Osteoblast (primary cell): ENCODE measurements at places on chromosomes 16 and 17. TPM values are rescaled to one million over a fixed set of nuclear protein-coding genes. Genes with fewer than 3 reads are reported as not detected.

- DNase-seq, result no peak
- no peaks in the 10 kb centered on the region for H3K27me3 ChIP-seq
- no peaks in the 10 kb centered on the region for H3K36me3 ChIP-seq
- H3K27ac ChIP-seq, result no peak overlapping the region
- H3K4me1 ChIP-seq, result peaks cover 10% of the 10 kb centered on the region
Measured at GRCh38 chr17:33233811-33234177, 59.3 kb downstream of the ASIC2 start.

DNA sequence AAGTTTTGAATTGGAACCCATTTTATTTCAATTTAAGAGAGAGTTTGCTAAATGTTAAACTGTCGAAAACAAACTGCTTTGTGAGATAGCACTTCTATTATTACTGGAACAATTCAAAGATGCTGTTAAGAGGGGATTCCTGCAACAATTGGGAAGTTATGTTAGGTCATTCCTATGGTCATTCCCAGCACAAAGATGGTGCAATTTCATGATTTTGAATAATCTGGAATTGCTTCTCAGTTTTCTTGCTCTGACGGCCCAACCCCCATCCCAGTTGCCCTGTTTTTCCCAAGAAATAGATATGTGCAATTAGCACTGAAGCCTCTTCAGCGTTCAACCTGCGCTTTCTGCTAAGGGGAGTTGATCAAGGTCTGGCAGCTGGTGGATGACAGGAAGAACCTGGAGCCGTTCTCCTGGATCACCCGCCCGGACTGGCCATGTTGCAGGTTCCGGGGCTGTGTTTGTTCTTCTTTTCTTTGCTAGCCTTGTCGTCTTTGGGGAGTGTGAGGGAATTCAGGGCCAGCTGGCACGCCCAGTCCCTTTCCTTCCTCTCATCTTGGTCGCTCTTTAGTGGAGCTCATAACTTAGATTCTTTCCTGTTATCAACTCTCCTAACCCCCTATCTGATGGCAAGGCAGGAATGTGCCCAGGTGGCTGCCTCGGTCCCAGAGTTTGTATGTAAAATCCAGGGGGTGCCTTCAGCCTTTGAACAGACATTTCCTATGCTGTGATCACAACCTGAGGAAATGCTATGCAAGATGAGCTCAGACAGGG, 29.0 kb upstream of the IRF8 start:
- DNase-seq, result no peak
- H3K4me3 ChIP-seq, result no peak overlapping the region
- H3K36me3 ChIP-seq, result no peaks in the 10 kb centered on the region
- no peaks in the 10 kb centered on the region for H3K4me1 ChIP-seq
- no peak overlapping the region for H3K27ac ChIP-seq

IGF2BP1 gene
- 0.59 and 1.4 TPM in 2 replicates for total RNA-seq

PLA2G10 gene
- total RNA-seq, result not detected in 2 replicates

ENPP7 gene
- total RNA-seq, result not detected in 2 replicates

- no peak overlapping the region for H3K27ac ChIP-seq
- DNase-seq, result peak; percentile 97
- no peak overlapping the region for H3K4me3 ChIP-seq
- H3K4me1 ChIP-seq, result peaks cover 5% of the 10 kb centered on the region
Measured at GRCh38 chr17:74833501-74834377, 25.9 kb downstream of the GRIN2C start.

ABCA8 gene
- total RNA-seq, result 29.2 and 36.2 TPM in 2 replicates

EMP2 gene
- total RNA-seq, result 31.8 and 35.4 TPM in 2 replicates

ANKRD40CL gene
- total RNA-seq, result 0.36 TPM in 1 of 2 replicates, not detected in the other

GRCh38 chr17:68468788-68469187, 11.5 kb upstream of the WIPI1 start:
- no peaks in the 10 kb centered on the region for H3K27me3 ChIP-seq
- no peaks in the 10 kb centered on the region for H3K36me3 ChIP-seq

CCL14 gene
- not detected in 2 replicates for total RNA-seq

PRKCB gene
- under 0.01 TPM in 2 replicates for total RNA-seq

- DNase-seq, result no peak
- no peak overlapping the region for H3K4me3 ChIP-seq
- peaks cover 27% of the 10 kb centered on the region for H3K4me1 ChIP-seq
- H3K27ac ChIP-seq, result peak overlapping the region; percentile 46
Measured at GRCh38 chr17:66378296-66378695, 75.9 kb downstream of the PRKCA start.

DNA sequence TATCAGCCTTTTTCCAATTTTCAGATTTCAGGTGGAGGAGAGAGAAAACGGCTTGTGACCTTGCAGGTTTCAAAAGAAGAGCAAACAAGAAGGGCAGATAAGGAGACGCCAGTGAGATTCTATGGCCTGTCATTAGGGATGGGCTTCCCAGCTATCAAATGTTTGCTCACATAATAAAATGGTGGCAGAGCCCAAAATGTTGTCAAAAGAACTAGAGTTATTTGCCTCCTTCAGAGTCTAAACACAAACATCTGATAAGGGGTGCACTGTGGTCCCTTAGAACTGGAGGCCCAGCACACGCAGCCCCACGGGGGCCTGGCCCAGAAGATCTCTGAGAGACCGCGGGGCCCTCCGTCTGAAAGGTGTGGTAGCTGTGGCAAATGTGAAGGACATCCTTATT, 46.1 kb upstream of the DDX52 start:
- peaks cover 12% of the 10 kb centered on the region for H3K27me3 ChIP-seq
- DNase-seq, result no peak
- no peak overlapping the region for H3K27ac ChIP-seq
- no peak overlapping the region for H3K4me3 ChIP-seq
- no peaks in the 10 kb centered on the region for H3K36me3 ChIP-seq

MT1H gene
- total RNA-seq, result not detected in 2 replicates

PLSCR3 gene
- 19.4 and 27.9 TPM in 2 replicates for total RNA-seq

DNA sequence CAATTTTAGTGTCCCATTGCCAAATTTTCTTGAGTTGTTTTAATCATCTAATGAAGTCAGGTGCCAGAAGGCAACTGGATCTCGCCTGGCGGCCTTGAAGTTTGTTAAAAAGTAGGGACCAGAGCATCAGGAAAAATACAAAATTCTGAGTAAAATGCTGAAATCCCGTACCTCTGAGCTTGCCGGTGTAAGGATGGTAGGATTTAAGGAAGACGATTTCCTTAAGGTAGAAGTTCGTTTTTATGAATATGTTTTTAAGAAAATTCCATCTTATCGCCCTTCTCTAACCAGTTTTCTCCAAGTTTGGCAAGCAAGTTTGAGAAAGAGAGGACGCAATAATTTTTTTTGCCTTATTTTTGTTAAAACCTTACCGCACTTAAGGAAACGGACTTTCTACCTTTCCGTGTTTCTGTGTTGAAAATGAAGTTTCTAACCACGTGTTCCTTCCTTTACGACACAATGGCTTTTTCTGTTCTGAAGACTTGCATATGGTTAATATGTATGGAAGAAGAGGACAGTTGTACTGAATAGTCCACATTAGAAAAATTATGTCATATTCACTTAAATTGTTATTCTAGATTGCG, 748 bp downstream of the ATF7IP2 start:
- peaks cover 7% of the 10 kb centered on the region for H3K4me1 ChIP-seq
- H3K36me3 ChIP-seq, result peaks cover 3% of the 10 kb centered on the region
- H3K27ac ChIP-seq, result peak overlapping the region; percentile 62
- peak; percentile 35 for DNase-seq
- no peaks in the 10 kb centered on the region for H3K27me3 ChIP-seq
- peak overlapping the region; percentile 88 for H3K4me3 ChIP-seq

DNA sequence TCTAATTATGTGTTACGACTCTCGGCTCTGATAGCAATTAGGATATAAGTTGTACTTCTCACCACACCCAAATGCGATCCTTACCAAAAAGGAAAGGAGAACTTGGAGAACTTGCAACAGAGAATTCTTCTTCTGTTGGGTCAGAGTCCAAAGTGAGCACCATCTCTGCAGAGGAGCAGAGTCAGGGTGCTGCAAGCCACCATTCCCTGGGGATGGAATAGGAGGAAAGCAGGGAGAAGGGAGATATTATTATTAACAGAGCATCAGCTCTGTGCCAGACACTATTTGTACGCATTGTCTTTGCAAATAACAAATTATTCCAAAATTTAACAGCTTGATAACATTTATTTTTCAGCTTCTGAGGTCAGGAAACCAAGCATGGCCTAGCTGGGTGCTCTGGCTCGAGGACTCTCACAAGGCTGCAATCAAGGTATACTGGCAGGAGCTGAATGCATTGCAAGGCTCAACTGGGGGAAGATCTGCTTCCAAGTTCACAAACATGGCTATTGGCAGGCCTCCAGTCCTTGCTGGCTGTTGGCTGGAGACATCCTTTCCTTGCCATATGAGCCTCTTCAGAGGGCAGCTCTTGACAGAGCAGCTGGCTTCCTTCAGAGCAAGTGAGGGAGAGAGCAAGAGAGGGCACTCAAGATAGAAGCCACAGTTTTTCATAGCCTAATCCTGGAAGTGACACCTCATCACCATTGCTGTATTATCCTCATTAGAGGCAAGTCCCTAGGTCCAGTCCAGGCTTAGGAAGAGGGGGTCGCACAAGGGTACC, 296.2 kb upstream of the CDH5 start:
- H3K27me3 ChIP-seq, result no peaks in the 10 kb centered on the region
- peaks cover 8% of the 10 kb centered on the region for H3K4me1 ChIP-seq
- H3K4me3 ChIP-seq, result no peak overlapping the region
- DNase-seq, result no peak
- H3K36me3 ChIP-seq, result no peaks in the 10 kb centered on the region
- no peak overlapping the region for H3K27ac ChIP-seq

GRCh38 chr17:6145946-6146345, 75.8 kb downstream of the WSCD1 start:
- H3K4me1 ChIP-seq, result no peaks in the 10 kb centered on the region
- H3K27me3 ChIP-seq, result no peaks in the 10 kb centered on the region
- H3K36me3 ChIP-seq, result no peaks in the 10 kb centered on the region
- DNase-seq, result no peak
- H3K27ac ChIP-seq, result no peak overlapping the region
- H3K4me3 ChIP-seq, result no peak overlapping the region

GRCh38 chr17:72775919-72776318, 316.6 kb downstream of the SLC39A11 start:
- H3K27me3 ChIP-seq, result no peaks in the 10 kb centered on the region
- no peak overlapping the region for H3K27ac ChIP-seq
- no peak for DNase-seq
- H3K36me3 ChIP-seq, result no peaks in the 10 kb centered on the region
- no peak overlapping the region for H3K4me3 ChIP-seq

KRTAP9-4 gene
- not detected in 2 replicates for total RNA-seq

DNA sequence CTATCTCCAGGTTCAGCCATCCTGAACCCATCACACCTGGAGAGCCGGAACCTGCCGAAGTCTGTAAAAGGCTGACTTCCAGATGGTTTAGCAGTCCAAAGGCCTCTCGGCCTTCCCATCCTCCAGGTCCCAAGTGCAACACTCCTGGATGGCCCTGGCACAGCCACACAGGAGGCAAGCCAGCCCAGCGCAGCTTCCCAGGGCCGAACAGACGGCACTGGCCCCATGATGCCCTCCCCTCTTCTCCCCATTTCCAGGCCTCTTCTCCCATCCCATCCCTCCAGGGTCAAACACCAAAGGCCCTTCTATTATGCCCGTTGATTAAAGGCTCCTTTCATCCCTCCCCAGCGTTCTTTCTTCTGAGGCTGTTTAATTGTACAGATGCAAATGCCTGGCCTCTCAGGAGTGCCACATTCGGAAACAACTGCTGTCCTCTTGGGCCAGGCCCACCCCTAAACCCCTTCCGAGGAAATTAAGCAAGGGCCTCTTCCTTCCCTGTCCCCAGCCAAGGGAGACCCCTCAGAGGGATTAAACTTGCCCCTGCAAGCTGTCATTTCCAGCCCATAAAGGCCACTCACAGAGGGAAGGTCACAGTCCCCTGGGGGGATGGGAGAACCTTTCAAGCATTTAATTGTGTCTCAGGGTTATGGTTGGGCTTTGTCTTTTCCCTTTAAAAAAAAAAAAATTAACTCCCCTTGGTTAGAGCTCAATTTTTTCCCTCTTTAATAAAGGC, 30.8 kb downstream of the AXIN2 start:
- H3K27ac ChIP-seq, result no peak overlapping the region
- DNase-seq, result no peak
- peaks cover 21% of the 10 kb centered on the region for H3K4me1 ChIP-seq
- H3K27me3 ChIP-seq, result no peaks in the 10 kb centered on the region

CD300LF gene
- total RNA-seq, result not detected in 2 replicates

ZFP3 gene
- 3.5 and 3.6 TPM in 2 replicates for total RNA-seq

WDR45B gene
- 66.2 and 66.3 TPM in 2 replicates for total RNA-seq

GRCh38 chr17:8163978-8164814, 1.4 kb upstream of the VAMP2 start:
- H3K27ac ChIP-seq, result peak overlapping the region; percentile 89
- no peak overlapping the region for H3K4me3 ChIP-seq
- peaks cover 18% of the 10 kb centered on the region for H3K36me3 ChIP-seq
- peak; percentile 94 for DNase-seq
- no peaks in the 10 kb centered on the region for H3K27me3 ChIP-seq
- peaks cover 33% of the 10 kb centered on the region for H3K4me1 ChIP-seq

CCL16 gene
- not detected in 2 replicates for total RNA-seq

GCGR gene
- under 0.01 TPM in 1 of 2 replicates, not detected in the other for total RNA-seq

GRCh38 chr16:86258713-86259112, 251.6 kb upstream of the FOXF1 start:
- no peaks in the 10 kb centered on the region for H3K27me3 ChIP-seq
- no peak overlapping the region for H3K4me3 ChIP-seq
- no peaks in the 10 kb centered on the region for H3K36me3 ChIP-seq
- no peak overlapping the region for H3K27ac ChIP-seq
- DNase-seq, result no peak
- no peaks in the 10 kb centered on the region for H3K4me1 ChIP-seq

DNA sequence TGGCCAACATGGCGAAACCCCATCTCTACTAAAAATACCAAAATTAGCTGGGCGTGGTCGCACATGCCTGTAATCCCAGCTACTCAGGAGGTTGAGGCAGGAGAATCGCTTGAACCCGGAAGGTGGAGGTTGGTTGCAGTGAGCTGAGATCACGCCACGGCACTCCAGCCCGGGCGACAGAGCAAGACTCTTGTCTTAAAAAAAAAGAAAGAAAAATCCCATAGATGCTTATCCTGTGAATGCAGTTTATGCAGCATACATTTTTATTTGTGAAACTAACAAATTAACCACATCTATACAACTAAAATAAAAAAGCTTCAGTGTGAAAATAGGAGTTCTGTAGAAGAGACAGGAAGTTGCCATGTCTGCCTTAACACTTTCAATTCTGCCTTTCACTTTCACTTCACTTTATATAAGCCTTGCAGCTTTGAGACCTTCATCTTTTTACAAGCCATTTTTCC, 7.1 kb downstream of the IGSF6 start:
- H3K36me3 ChIP-seq, result no peaks in the 10 kb centered on the region
- H3K4me3 ChIP-seq, result peak overlapping the region; percentile 47
- no peaks in the 10 kb centered on the region for H3K27me3 ChIP-seq
- DNase-seq, result no peak
